ENCODE measurements at places on chromosomes 6 and 20.

- DNase-seq, result peak; percentile 26
These were observed 770 bp downstream of the TCF19 start for GRCh38 chr6:31158863-31159855.

- DNase-seq, result no peak
These were observed 56.0 kb downstream of the BCAS1 start for GRCh38 chr20:54014293-54014926.

DNA sequence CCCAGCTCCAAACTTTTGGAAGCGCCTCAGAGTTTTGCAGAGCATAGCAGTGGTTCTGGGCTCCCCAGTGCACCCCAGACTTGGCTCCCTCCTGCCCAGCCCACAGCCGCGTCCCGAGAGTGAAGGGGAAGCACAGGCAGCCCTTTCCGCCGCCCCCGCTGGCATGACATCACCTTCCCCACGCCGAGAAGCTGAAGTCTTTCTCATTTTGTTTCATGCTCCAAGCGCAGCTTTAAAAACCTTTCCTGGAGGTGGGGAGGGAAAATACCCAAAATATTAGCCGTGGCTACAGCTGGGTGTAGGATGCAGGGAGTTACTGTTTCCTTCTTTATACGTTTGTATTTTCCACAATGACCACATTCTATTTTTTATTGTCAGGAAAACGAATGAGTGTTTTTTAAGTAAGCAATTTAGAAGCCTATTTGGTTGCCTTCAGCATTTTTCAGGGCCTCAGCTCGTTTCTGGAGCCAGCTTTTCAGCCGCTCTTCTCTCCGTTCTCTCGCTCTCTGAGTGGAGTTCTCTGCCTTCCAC is 72.9 kb downstream of the SNX5 start:
- DNase-seq, result no peak

GRCh38 chr20:51023617-51024155 is 779 bp upstream of the KCNG1 start:
- no peak for DNase-seq

DNA sequence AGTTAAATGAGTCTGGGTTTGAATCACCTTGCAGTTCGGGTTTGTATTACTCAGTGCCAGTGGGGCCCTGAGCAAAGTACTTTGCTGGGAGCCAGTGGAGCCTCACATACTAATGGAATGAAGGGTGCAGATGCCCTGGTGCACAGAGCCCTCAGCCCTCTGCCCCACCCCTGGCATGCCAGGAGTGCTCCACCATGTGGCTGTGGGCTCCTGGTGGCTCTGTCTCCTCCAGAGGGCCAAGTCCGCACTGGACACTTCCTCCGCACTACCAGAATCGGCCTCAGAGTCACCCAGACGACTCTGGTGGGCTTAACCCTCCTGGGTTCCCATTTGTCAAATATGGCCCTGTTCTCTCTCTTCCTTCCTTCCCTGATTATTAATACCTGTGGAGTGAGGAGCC is 94.0 kb downstream of the STK35 start:
- no peak for DNase-seq

All from MM.1S (cell line).